CD4-positive, alpha-beta T cell (primary cell): ENCODE measurements at places on chromosomes 2 and 18. TPM values are rescaled to one million over a fixed set of nuclear protein-coding genes. Genes with fewer than 3 reads are reported as not detected.

DNA sequence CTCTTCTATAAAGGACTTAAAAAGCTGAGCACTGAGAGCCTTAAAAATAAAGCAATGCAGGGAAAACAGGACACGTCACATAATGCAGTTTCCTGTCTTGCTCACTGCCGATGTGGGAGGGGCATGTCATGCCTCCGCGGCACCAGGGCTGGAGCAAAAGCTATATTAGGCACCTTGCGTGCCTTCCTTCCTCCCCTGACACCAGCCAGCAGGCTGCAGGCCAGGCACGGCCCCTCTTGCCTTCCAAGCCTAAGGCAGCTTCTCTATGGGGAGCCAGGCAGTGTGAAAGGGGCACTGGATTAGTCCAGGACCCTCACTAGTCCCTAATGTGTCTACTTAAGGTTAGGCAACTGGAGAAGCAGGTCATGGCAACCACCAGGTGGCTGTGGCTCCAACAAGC, 26.3 kb downstream of the MRPL35 start:
- peak; percentile 37 for DNase-seq

Gene CCDC141
- total RNA-seq: 31.5 TPM

Gene UGT1A4
- total RNA-seq: not detected

Gene MOGAT1
- total RNA-seq: not detected

Gene TM4SF20
- not detected for total RNA-seq

Gene STPG4
- total RNA-seq: not detected
